Inflammatory macrophage (primary cell): ENCODE measurements at places on chromosomes 13 and 19.

DNA sequence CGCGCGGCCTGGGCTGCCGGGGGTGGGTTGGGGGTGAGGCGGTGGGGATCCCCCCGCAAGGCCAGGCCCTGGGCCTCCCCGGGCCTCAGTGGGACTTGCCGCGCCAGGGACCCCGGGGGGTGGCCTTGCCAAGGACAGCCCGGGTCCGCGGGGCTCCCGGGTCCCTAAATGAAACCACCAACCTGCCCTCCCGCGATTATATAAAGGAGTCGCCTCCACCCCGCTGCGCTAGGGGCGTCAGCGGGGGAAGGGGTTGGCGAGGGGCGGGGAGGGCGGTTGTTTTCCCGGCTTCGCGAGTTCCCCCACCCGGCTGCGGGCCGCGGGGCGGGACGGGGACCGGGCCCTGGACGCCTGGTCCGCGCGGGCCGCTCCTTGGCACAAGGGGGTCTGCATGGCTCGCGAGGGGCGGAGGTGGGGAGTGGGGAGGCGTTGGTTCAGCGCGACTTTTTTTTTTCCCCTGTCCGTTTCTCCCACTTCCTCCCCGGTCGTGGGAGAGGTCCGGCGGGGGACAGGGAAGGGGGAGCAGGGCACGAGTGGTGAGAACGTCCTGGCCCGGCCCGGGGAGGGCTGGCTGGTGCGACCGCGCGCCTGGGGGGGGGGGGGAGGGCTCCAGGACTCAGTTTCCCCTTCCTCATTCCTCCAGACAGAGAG lies 822 bp upstream of the ZBTB7A start:
- DNase-seq: peak; percentile 49

DNA sequence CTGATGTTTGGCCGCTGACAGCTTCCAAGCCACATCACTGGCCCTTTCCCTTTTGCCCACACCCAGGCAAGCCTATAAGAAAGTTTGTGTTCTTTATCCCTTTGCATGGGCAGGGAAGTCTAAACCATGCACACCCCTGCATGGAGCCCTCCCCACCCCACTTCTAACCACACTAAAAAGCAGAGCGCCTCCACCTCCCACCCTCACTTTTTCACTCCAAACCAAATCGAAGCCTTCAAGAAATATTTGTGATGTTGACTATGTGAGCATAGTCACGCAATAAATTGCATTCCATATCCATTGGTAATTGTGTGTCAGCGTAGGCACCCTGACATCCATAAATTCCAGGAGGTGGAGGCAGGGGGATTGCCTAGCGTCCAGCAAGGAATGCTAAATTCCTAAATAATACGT lies 104.4 kb upstream of the LSM14A start:
- no peak for DNase-seq

DNA sequence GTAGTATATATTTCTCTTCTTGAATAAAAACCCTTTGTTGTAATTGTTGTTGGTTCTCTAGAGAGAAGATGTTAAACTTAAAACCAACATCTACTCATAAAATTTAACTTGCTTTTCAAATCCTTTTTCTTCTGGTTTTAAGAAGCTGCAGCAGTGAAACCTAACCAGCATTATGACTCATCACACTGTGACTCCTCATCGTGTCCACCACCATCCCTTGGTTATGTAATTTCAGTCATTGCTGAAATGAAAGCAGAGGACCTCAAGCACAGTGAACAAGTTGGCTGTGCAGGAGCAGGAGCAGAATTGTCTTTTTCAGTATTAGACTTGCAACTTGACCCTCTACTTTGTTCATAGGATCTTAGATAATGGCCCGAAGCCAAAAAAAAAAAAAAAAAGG lies 64.9 kb upstream of the HTR2A start:
- peak; percentile 92 for DNase-seq

GRCh38 chr19:7904074-7905020 lies 670 bp downstream of the MAP2K7 start:
- peak; percentile 10 for DNase-seq

DNA sequence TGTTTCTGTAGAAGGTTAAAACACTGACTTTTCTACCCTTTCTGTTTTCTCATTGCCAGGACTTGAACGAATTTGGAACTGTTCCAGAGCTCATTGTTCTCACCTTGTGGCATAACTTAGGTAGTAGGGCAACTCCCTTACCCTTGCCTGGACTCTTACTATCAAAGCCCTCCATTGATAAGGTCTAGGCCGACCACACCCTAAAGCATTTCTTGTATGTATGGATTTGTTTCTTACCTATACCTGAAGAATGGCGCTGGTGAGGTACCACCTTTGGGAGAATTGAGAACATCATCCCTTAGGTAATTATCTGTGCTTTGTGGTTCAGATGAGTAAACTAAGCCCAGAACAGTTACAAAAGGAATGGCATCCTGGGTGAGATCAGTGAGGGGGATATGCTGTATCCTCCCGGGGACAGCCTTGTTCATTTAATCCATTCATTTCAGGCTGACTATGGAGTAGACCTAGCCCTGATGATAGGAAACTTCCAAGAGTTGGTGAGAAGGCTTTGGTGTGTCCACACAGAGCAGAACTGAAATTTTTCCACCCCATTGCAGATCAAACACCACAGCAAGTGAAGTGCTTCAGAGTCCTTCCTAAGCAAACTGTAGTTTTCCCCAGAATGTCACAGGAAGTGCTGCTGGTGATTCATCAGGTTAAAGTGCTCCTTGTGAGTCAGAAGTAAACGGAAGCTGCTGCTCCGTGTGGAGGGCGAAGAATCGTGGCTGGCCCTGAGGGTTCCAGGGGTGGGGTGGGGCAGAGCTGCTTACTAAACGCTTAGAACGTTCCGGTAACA lies 113.0 kb downstream of the TEX26 start:
- DNase-seq: peak; percentile 89

GRCh38 chr13:98322091-98322718 lies 145.1 kb upstream of the RNF113B start:
- DNase-seq: no peak

GRCh38 chr13:72507416-72508199 lies 219.8 kb downstream of the MZT1 start:
- no peak for DNase-seq

DNA sequence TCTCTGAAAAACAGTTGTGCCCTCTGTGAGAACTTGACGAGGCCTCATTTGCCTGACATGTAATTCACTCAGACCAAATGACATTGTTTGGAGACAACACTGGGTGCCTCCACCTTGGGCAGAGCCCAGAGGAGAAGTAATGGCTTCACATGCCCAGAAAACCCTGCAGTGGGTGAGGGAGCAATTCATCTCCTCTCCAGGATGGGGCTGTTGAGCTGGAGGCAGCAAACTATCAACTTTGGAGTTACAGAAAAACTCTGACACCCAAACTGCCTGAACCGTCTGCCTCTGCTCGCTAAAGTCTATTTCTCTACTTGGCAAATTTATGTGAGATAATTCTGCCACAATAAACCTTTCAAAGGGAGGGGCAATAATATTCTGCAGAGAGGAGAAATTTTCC lies 146.9 kb downstream of the DCLK1 start:
- DNase-seq: no peak

DNA sequence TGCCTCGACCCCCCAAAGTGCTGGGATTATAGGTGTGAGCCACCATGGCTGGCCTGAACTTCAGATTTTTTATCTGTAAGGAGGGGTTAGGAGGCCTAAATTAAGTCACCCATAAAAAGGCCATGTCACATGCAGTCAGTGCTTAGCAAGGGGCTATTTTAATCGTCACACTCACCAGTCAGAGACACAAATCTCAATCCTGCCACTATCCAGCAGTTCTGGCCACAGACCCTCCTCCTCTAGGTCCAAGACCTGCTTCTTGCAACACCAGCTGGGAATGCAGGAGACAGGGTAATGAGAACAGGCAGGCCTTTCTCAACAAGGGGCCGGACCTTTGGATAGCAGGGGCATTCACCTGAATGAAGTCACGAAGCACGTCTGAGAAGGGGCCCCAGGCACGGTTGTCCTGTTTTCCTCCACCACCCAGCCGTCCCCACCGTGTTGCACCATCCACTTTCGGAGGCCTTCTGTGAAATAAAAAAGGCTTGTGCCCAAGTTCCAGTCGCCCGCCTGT lies 1.4 kb downstream of the FBXO27 start:
- no peak for DNase-seq

DNA sequence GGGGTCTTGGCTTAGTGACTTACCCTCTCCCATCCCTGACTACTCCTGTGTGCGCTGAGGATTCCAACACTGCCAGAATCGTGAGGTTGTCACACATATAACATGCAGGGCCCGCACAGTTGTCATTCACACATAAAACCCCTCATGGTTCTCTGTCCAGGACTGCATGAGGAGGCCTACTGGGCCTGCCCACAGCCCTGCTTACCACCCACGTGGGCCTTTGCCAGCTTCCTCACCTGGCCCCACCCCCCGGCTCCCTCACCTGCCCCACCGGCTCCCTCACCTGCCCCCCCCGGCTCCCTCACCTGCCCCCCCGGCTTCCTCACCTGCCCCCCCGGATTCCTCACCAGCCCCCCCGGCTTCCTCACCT lies 197.2 kb downstream of the TEX29 start:
- DNase-seq: no peak

- DNase-seq: peak; percentile 83
Observed at GRCh38 chr19:33795370-33796163, 1.1 kb upstream of the KCTD15 start.

- DNase-seq: no peak
Observed at GRCh38 chr19:33551676-33552075, 30.1 kb upstream of the PEPD start.

- DNase-seq: no peak
Observed at GRCh38 chr19:50327461-50328223, 1.5 kb downstream of the KCNC3 start.

DNA sequence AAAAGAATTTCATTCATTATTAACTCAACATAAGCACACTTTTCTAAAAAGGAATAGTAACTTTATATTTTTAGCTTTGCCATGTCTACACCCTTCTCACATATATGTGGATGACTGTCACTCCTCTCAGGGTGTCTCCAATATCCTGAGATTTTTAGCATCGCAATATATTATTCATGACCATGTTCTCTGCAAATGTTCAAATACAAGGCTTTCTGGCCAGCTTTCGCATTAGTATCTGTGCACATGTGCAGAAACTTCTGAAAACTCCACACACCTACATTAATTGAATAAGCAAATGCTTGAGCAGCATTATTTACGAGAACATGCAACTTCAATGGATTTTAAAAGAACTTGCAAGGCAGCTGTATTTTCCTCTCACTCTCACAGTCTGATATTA lies 334.8 kb downstream of the PCDH9 start:
- DNase-seq: no peak

- no peak for DNase-seq
Observed at GRCh38 chr19:5960005-5961001, 17.6 kb downstream of the RANBP3 start.

- no peak for DNase-seq
Observed at GRCh38 chr13:88456151-88456550, 785.0 kb downstream of the SLITRK5 start.

- DNase-seq: no peak
Observed at GRCh38 chr13:114054264-114054663, 78.2 kb downstream of the RASA3 start.

DNA sequence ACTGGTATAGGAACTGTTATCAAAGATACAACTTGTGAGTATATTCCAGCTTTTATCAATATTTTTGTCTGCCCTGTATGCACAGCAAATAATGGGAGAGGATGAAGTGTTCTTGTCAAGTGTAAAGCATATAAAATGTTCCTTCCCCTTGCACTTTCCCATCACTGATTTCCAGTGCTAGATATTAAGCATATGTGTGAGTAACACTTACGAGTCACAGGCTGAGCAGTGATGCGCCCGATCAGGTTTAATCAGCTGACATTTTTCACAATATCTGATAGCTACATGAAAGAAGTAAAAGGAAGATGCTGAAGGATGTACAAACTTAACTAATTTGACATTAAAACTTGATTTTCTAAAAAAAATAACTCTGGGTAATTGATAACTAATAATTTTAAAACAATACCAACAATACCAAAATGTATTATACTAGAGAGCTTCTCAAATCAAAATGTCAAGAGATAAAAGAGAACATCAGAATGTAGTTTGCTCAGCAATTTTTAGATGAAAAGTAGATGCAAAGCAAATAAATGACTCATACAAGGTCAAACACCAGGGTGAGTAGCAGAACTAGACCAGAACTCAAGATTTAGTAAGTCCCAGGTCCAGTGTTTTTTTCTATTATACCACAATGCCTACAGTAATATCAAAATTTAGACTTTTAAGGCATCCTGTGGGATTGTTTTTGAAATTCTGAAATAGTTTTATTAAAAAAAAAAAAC lies 56.4 kb downstream of the ZDHHC20 start:
- no peak for DNase-seq

DNA sequence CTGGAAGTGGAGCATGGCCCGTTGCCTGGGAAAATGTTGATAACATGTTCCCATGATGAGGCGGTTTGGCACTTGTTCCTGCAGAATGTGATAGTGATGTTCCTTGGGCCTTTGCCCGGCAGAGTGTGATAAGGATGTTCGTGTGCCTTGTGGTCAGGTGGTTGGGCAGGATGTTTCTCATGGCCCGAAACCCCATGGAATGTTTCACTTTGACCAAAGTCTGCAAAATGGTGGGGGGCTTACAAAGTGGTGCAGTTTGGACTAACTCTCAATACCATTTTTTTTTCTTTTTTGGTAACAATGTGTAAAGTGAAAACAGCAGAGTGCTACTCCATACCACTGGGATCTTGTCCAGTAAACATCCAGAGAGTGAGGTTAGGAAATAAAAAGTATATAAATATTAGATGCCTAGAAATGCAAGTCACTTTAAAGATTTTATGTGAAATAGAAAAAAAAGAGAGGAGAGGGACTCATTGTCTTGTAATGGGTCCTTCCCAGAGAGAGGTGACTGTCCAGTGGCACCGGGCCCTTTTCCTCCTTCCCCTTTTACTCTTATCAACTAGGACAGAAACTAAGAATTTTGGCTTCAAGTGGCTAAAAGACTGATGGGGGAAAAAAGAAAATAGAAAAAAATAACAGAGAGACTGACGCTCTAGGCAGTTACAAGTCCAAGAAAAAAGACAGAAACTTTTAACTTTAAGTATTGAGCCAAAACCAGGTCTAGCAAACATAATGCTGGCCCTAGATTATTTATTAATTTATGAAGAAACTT lies 5.7 kb downstream of the FPR3 start:
- no peak for DNase-seq

DNA sequence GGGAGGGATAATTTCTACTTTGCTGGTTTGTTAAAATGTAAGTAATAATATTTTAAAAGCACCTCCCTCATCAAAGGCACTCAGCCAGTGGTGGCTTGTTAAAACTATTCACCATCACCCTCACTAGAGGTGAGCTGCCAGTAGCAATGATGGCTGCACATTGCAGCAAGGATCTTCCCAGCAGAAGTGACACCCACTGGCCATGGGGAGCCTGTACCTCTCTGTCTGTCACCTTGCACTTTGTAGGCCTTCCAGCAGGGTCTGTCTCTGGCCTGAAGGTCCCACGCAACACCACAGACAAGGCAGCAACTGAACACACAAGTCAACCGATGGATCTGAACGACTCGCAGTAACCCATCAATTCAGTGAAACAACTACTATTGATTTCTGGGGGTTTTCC lies 47.3 kb upstream of the C13orf42 start:
- DNase-seq: no peak

DNA sequence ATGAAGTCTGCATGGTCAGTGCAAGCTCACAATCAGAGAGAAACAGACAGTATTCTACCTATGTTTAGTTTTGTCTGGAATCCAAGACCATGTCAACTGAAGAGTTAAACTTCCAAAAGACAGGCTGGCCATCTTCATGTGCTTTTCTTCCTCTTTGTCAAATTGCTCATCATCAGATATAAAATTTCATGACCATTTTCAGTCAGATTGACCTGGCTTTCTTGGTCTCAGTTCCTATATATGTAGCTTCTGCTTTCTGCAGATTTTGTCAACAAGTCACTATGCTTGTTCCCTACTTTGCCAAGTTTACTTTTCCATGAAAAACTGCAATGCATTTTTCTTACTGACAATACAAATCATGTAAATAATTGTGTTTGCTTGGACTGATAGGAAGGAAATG lies 13.9 kb downstream of the SLC46A3 start:
- DNase-seq: peak; percentile 67
